Omental fat pad (tissue), 4 donors: ENCODE measurements at places on chromosomes 1 and 21.
A peak's percentile ranks its signal among the peaks of the same experiment; 100 is the strongest.

DNA sequence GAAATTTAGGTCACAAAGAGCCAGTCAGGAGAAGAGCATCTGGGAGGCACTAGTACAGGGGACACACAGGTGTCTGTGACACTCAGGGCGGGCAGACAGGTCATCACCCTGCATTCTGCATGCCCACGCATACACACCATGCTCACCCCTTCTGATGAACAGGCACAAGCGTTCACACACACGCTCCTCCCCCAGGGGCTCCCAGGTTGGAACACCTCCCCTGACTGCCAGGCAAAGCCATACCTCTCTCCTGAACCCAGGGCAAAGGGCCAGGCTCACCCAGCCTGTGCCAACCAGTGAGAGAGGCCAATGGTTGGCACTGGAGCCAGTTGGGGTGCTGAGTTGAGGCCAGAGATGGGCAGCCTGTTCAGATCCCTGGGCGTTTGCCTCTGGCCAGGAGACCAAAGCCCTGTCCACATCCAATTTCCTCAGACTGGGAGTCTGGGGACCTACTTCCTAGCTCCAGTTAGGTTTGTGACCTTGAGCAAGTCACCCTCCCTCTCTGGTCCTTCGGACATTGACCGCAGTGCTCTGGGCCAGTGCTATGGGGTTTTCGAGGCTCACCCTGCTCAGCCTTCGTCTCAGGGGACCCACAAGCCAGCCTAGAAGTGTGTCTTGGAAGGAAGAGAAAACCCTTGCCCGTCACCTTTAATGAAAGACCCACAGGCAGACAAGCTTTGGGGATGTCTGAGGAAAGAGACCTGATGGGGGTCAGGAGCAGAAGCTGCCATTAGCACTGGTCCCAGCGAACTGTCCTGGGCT lies 5.8 kb upstream of the LAD1 start:
- no peak for DNase-seq

- DNase-seq = no peak
Observed at GRCh38 chr21:41877901-41878830, 978 bp downstream of the PRDM15 start.

- DNase-seq = no peak
Observed at GRCh38 chr1:247646867-247647266, 32.7 kb downstream of the OR13G1 start.

GRCh38 chr1:16082283-16083038 lies 9.0 kb upstream of the FAM131C start:
- peak; percentile 69 for DNase-seq

DNA sequence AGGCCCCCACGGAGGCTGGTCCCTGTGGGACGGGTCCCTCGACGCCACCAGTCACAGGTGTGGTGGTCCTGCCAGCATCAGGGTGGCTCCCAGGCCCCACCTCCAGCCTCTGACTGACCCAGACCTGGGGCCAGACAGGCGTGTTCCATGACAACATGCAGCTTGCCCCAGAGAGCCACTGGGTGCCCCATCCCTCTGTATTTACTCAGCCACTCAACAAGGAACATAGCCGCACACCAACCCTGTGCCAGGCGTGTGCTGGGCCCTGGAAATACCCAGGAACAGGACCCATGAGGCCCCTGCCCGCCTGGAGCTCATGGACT lies 65.4 kb downstream of the MATN1 start:
- DNase-seq = no peak

GRCh38 chr21:38257667-38258066 lies 876 bp downstream of the KCNJ15 start:
- no peak for DNase-seq

- DNase-seq = no peak
Observed at GRCh38 chr1:91176250-91176649, 154.4 kb upstream of the ZNF644 start.

- no peak for DNase-seq
Observed at GRCh38 chr1:30417001-30417700, 306.2 kb downstream of the MATN1 start.

- DNase-seq = no peak
Observed at GRCh38 chr1:186195377-186195931, 179.6 kb downstream of the TPR start.

DNA sequence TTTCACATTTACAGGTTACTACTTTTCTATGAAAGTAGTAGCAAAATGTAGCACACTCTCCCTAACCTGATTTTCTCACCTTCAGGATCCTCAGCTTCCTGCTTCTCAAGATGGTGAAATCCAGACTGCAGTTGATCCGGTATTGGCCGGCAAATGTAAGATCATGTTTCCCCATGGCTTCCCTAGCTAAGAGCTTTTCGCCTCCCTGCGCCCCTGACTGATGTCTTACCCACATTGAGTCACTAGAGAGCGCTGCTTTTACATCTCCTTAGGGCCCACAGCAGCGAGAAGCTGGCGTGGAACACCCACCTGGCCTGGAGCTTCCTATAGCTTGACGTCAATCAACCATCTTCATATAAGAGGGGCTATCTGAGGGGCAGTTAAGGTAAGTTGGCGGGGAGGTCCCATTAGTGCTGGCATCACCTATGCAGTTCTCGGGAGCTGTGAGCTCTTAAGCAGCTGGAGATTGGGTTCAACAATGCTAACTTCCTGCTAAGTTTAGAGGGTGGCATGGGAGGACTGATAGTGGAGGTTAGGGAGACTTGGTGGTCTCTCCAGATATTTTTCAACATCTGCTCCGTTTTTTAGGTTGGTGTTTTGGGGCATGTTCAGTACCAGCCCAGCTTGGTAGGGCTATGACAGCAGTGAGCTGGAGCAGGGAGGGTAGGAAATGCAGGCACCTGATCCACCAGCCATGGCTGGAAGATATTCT lies 5.5 kb downstream of the PTPN7 start:
- no peak for DNase-seq

GRCh38 chr1:10914056-10914455 lies 98.4 kb upstream of the TARDBP start:
- no peak for DNase-seq

GRCh38 chr1:53663529-53664300 lies 75.2 kb downstream of the GLIS1 start:
- DNase-seq = no peak

DNA sequence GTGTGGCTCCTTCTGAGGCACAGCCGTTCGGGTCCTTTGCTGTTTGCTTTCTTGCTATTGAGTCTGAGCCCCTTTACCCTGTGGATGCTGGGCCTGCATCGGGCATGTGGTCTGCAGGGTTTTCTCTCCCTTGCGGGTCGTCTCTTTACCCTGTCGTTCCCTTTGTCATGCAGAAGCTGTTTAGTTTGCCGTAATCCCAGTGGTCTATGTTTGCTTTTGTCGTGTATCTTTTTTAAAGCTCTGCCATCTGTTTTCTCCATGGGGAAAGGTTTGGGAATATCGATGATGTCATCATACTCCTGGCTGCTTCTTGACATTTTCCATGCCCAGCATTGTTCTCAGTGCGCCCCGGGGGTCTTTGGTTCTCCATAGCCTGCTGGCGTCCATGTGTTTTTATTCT lies 68.2 kb downstream of the AGPAT3 start:
- no peak for DNase-seq

- no peak for DNase-seq
Observed at GRCh38 chr1:220219865-220220698, 52.2 kb downstream of the RAB3GAP2 start.

DNA sequence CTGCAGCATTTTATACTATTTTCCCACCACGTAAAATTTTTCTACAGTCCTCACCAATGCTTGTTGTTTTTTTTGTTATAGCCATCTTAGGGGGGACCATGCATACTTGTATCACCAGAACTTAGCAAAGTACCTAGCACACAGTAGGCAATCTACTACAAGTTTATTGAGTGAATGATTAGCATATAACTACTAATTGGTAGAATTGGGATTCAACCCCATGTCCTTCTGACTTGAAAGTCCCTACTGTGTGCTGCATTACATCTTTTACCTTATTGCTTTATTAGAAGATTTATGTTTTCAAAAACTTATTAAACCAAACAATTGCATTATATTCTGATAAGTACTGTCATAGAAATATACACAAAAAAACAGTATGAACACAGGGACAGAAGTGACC lies 92.1 kb downstream of the CEP350 start:
- DNase-seq = no peak

DNA sequence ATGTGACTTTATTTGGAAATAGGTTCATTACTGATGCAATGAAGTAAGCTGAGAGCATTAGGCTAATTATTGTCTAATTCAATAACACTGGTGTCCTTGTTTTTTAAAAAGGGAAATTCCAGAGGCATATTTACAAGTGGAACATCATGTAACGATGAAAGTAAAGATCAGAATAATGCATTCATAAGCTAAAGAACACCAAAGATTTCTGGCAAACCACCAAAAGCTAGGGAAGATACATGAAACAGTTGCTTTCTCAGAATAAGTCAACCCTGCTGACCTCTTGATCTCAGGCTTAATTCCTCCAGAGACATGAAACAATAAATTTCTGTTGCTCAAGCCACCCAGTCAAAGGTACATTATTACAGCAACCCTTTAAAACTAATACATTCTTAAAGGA lies 20.3 kb upstream of the IFI16 start:
- no peak for DNase-seq

DNA sequence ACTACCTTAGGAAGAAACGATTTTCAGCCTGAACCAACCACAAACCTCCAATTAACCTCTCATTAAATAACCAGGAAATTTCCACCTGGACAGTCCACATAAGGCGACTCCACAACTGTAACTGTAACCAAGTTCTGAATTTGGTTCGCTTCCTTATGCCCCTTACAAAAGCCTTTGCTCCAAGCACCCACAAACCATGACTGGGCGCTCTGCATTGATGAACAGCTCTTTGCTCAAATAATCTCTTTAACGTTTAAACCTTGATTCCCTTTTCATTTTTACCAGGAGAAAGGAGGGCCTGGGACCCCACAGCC lies 38.2 kb upstream of the ZNF124 start:
- no peak for DNase-seq

GRCh38 chr1:225427235-225428067 lies at the start of gene LBR:
TSS of gene LBR (minus strand) at chr1:225428038. CDS start at chr1:225424075, 3,963 bp downstream.
- no peak for DNase-seq

- no peak for DNase-seq
Observed at GRCh38 chr1:94530373-94530878, 11.1 kb downstream of the F3 start.

DNA sequence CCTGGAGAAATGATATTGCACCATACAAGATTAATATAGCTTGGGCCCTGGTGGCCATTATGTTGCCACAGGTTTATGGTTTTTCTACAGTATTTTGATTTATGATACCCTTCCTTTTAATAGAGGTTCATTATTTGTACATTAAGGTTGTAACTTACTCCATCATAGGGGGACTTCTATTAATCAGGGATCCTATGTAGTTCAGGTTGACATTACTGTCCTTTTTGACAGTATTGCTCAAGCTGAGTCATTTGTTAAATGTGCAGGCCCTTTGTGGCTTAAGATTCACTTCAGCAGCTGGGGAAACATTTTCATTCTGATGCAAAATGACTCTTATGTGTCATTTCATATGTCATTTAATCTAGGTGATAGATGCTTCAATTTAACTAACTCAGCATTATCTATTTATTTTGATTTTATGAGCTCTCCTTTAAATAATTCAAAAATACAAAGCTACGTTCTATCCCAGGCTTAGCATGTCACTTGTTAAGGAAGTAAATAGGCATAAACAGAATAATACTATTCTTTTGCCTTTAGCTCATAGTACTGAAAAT lies 686.9 kb upstream of the NCAM2 start:
- no peak for DNase-seq

- no peak for DNase-seq
Observed at GRCh38 chr1:200869753-200870391, 2.9 kb upstream of the GPR25 start.

- DNase-seq = no peak
Observed at GRCh38 chr1:28890435-28890834, 23.9 kb upstream of the EPB41 start.

- no peak for DNase-seq
Observed at GRCh38 chr1:163029901-163030300, 39.3 kb upstream of the RGS4 start.

DNA sequence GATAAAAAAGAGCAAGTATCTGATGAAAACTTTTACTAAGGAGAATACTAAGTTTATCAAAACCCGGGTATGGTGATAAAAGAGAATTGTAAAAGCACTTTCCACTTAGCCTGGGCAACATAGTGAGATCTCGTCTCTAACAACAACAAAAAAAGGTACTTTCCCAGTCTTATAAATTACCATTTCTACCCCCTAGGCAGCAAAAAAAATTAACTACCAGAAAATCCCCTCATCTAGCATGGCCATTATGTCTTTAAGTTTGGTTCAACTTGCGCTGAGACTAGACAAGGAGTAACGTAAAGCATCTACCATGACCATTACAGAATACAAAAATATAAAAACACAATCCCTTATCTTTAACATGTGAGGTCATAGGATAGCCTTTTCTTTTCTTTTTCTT lies 78.6 kb upstream of the SLFNL1 start:
- DNase-seq = no peak

- no peak for DNase-seq
Observed at GRCh38 chr1:236033336-236033735, 31.6 kb downstream of the NID1 start.

DNA sequence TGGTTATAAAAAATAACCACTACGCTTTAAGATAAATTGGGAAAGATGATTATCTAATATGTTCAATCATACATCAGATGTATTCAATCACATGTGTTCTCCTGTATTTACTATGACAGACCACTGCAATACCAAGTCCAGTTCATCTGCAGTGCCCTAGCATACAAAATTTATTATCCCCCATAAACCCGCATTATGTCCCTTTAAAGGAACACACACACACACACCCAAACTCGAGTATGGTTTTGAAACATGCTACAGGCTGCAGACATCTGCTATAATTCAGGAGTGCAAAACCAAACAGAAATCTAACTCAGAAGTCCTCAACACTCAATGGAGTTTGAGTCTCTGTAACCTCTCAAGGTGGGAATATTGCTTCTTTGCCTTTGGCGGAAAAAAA lies 14.9 kb downstream of the ODF2L start:
- DNase-seq = no peak

DNA sequence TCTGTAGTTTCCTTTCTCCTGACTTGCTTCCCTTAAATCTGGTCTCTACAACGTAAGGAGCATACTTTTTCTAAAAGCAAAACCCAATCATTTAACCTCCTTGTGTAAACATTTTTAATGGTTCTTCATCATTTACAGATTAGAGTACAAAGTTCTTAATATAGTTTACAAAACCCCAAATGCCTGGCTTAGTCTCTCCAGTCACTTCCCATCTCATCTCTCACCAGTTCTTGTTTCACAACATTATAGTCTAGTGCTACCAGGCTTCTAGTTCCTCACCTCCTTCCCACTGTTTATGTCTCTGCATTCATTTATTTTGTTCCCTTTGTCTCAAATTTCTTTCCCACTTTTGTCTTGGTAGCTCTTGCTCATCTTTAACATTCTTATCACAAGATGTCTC lies 168.4 kb downstream of the FASLG start:
- no peak for DNase-seq

- DNase-seq = no peak
Observed at GRCh38 chr21:45979141-45979631, 2.4 kb upstream of the COL6A1 start.
